ENCODE measurements at places on chromosomes 7 and 10.

DNA sequence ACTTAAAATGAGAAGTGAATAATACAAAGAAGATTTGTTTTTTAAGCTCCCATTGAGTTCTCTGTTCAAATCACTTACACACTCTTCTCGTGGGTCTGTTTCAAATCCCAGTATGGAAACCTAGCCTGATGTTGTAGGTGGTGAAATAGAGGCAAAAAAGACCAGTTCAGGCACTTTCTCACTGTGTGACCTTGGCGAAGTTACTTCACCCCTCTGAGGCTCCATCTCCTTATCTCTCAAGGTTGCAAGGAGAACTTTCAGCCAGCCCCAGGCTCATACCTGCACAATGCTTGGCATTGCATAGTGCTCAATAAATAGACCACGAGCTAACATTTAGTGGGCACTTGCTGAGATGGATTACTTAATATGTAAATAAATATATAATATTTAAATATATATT lies 90.1 kb downstream of the PRLHR start:
- no peak for DNase-seq

DNA sequence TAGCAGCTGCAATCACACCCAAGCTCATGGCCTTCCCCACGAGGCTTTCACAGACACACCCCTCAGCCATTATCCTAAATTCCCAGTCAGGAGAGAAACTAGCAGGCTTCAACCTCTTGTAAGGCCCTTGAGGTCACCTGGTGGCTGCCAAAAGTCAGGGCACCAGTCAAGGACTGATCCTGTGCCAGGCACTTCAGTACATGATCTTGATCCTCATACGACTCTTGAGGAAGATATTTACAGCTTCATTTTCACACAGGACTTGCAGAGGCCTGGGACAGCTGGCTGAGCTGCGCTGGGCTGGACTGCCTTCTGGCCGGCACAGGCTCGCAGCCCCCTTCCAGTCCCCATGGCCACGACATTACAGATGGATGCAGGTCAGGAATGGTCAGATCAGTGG lies 8.8 kb downstream of the PDAP1 start:
- DNase-seq = no peak

GRCh38 chr10:75352650-75353049 lies 48.9 kb downstream of the ZNF503 start:
- DNase-seq = no peak

- DNase-seq = no peak
These were observed 100.8 kb downstream of the C10orf90 start for GRCh38 chr10:126569513-126570244.

DNA sequence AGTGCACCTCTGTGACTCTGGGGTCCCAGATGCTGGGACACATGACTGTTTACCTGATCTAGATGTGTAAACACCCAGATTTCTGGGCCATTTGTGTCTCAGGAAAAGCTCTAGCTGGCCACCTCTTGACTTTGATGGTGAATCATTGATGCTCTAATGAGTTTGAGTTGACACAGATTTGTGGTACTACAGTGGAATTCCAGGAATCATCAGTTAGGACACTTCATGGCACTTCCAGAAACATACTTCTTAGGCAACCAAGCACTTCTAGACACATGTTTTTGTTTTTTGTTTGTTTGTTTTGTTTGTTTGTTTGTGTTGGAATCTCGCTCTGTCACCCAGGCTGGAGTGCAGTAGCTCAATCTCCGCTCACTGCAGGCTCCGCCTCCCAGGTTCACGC lies 302.2 kb upstream of the ZMIZ1 start:
- DNase-seq = no peak

GRCh38 chr7:50359995-50360925 lies 55.7 kb downstream of the IKZF1 start:
- peak; percentile 88 for DNase-seq

DNA sequence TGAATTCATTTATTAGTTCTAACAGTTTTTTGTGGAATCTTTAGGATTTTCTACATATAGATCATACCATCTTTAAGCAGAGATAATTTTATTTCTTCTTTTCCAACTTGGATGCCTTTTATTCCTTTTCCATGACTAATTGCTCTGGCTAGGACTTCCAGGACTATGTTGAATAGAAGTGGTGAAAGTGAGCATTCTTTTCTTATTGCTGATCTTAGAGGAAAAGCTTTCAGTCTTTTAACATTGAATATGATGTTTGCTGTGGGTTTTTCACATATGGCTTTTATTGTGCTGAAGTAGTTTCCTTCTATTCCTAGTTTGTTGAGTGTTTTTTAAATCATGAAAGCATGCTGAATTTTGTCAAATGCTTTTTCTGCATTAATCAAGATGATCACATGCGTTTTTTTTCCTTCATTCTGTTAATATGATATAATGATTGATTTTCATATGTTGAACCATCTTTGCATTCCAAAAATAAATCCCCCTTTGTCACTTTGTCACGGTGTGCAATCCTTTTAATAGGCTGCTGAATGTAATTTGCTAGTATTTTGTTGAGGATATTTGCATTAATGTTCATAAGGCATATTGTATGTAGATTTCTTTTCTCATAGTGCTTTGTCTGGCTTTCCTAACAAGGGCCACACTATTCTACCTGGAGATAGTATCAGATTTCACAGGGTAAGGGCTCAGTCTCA lies 92.9 kb downstream of the ZNF467 start:
- no peak for DNase-seq

- DNase-seq = no peak
These were observed 16.9 kb downstream of the TAS2R41 start for GRCh38 chr7:143494622-143495021.

- no peak for DNase-seq
These were observed 207.6 kb upstream of the PLXNA4 start for GRCh38 chr7:132783824-132784223.

DNA sequence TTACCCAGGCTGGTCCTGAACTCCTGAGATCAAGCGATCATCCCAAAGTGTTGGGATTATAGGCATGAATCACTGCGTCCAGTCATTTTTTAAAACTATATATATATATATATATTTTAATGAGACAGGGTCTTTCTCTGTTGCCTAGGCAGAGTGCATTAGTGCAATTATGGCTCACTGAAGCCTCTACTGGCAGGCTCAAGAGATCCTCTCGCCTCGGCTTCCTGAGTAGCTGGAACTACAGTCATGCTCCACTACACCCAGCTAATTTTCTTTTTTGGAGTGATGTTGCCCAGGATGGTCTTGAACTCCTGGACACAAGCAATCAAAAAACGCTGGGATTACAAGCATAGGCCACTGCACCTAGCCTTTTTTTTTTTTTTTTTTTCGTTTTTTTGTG lies 55.3 kb upstream of the KAT6B start:
- DNase-seq = no peak

GRCh38 chr7:18257711-18258110 lies 230.1 kb upstream of the PRPS1L1 start:
- no peak for DNase-seq

- DNase-seq = peak; percentile 30
These were observed 592.5 kb downstream of the ARL4A start for GRCh38 chr7:13279854-13280435.

GRCh38 chr7:23607866-23608265 lies 10.7 kb downstream of the CCDC126 start:
- DNase-seq = no peak

GRCh38 chr10:124802313-124802675 lies 675 bp downstream of the ABRAXAS2 start:
- peak; percentile 27 for DNase-seq

- DNase-seq = no peak
These were observed 259.8 kb upstream of the MAGI2 start for GRCh38 chr7:79713276-79713675.

DNA sequence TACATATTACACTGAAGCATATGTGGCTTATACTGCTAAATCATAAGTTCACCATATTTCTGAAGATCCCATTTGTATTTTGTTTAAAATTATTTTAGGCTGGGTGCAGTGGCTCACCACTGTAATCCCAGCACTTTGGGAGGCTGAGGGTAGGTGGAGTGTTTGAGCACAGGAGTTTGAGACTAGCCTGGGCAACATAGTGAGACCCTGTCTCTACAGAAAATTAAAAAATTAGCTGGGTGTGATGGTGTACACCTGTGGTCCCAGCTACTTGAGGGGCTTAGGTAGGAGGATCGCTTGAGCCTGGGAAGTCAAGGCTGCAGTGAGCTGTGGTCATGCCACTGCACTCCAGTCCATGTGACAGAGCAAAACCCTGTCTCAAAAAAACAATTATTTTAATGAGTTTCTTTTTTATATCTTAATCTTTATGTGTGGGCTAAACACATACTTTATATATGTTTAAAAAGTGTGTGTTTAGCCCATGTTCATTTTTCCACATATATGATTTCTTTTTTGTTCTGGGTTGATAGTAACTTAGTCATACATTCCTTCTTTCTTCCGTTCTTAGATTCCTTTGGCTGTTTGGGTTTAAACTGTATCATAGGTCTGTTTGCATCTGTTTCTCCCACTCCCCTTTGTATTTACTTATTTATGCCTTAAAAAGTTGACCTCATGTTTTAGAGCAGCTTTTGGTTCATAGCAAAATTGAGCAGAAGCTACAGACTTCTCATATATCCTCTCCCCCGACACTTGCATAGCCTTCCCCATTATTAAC lies 33.5 kb downstream of the RSBN1L start:
- no peak for DNase-seq

GRCh38 chr10:30488316-30488715 lies 54.3 kb downstream of the MAP3K8 start:
- DNase-seq = no peak

DNA sequence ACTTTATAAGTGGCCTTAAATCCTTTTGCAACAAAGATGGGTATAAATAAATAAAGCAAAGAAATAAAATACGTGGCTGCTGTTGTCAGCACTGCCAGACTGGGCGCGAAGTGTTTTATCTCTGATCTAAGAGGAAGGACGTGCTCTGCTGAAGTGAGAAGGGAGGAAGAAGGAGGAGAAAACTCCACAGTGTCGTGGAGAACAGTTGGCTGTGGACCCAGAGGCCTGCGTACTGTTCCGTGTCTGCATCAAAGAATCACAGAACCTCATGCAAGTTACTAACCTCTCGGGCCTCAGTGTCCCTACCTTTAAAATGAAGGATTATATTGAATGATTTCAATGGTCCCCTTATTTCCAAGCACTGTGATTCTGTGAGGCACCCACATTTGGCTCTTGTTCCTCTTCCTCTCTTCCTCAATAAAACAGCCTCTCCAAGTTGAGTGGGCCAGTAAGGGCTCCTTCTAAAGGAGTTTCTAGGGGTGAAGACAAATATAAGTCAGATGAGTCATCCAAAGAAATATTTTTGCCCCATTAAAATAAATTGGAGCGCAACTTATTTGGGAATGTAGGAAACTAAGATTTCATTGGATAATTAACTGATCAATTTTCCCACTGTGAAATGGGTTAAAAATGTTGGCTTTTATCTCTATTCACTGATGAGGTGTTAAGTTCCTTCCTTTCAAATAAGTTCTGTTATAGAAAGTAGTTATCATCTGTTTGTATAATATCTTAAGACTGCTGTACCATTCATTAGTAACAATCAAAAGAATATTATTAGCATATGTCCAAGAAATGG lies 126.9 kb upstream of the EFCAB10 start:
- DNase-seq = peak; percentile 17

DNA sequence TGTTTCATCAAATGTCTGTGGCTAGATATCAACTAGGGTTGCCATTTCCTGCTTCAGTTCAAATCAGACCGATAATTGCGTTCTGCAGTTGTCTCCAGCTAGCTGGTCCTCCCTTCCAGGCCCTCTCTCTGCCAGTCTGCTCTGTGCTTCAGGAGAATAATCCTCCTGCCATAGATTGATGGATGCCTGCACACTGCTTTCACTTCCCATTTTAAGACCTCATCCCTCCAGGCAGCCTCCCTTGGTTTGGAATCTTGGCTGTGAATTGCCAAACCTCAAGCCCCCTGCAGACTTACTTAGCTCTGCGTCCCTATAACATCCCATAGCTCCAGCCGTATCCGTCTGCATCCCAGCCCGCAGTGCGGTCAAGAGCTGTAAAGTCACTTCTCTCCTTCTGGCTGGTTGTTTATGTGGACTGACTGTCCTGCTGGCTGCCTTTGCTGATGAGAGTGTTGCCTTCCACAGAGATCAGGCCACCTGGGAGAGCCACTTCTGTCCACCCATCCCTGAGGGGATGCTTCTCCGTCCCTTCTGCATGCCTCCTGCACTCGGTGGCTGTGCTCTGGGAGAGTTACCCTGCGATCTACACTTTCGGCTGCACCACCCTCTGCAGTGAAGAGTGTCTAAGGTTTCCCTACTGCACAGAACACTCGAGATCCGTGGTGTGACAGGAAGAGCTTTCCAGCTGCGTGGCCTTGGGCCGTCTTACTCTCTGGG lies 22.4 kb upstream of the KLF6 start:
- DNase-seq = peak; percentile 53

GRCh38 chr7:8592167-8592566 lies 158.8 kb downstream of the NXPH1 start:
- no peak for DNase-seq

DNA sequence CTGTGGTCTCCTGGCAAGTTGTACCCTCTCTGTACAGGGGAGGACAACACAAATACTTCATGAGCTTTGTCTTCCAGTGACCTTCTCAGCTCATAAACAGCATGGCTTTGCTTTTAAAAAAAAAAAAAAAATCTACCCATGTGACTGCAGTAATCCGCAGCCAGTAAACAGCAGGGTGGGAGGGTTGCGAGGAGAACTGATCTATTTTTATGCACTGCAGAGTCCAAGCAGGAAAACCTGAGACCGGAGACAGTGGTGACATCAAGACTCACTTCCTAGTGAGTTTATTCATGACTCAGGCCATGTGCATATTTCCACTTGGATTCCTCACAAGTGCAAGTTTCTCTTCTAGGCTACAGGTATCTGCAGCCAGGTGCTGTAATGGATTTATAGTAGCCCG lies 127.9 kb downstream of the NRF1 start:
- no peak for DNase-seq

DNA sequence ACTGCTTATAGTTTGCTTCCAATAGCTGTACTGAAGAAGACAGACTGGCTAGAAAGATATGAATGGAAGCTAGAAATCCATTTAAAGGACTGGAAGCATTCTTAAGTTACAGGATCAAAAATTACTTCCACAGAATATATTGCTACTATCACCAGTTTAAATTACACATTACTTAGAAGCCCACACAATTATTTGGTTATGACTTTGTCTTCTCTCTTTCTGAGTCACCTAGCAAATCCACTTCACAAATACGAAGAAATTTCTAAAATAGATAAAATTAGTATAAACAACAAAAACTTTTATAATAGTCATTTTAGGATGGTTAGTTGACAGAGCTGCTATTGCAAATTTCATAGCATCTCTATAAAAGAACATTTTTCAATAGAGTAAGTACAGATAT lies 108.1 kb downstream of the SNX13 start:
- DNase-seq = no peak

GRCh38 chr10:124763267-124763666 lies 19.1 kb upstream of the FAM53B start:
- DNase-seq = no peak

DNA sequence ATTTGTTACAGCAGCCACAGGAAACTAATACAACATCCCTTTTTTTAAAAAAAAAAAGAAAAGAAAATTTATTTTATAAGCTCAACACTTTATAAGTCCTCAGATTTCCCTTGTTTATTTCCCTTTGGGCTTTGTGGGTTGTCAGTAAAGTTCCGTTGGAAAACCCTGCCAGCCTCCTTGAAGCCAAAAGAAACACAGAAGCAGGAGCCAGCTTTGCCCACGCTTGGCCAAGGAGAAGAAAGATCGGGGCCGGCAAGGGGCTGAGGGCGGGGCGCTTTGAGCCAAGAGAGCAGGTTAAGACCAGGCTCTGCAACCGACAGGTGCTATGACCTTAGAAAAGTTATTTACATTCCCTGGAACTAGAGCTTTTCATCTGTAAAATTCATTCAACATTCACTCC lies 72.7 kb downstream of the RGS10 start:
- no peak for DNase-seq

- no peak for DNase-seq
These were observed 280.5 kb downstream of the KIF20B start for GRCh38 chr10:89981891-89982290.

Data from CD4-positive, alpha-beta T cell treated with Interleukin-21 for 1 hour (primary cell).